ENCODE measurements at places on chromosomes 5 and 9. TPM values are rescaled to one million over a fixed set of nuclear protein-coding genes. Genes with fewer than 3 reads are reported as not detected.

DNA sequence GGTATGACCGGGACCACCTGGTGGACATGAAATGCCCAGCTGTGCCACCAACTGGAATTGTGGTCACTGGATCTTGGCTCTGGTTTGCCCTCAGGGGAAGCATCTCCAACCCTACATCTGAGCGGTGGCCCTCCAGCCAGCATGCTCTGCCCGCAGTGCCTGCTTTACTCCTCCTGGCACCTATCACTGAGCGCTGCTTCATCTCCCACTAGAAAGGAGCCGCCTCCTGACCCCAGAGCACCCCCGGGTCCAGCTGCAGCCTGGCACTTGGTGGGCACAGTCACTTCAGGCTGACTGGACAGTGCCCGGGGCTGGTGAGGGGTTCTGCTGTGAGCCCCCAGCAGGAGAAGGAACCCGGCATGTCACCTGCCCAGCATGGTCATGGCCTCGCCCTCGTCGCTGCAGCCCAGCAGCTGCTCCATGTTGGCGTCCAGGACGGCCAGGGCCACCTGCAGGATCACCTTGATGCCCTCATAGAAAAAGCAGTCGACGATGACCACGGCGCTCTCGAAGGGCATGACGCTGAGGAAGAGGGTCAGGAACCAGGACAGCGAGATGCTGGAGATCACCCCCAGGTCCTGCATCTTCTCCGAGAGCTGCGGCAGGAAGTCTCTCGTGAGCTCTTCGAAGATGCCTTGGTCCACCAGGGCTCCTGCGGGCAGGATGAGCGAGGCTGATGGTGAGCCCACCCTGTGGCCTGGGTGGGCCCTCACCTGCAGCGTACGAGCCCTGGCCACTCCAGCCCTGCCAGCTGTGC lies 16.1 kb upstream of the MRNIP start:
- no peaks in the 10 kb centered on the region for H3K4me1 ChIP-seq
- DNase-seq: no peak
- H3K27ac ChIP-seq: no peak overlapping the region
- H3K36me3 ChIP-seq: peaks cover 15% of the 10 kb centered on the region
- no peak overlapping the region for H3K4me3 ChIP-seq

DNA sequence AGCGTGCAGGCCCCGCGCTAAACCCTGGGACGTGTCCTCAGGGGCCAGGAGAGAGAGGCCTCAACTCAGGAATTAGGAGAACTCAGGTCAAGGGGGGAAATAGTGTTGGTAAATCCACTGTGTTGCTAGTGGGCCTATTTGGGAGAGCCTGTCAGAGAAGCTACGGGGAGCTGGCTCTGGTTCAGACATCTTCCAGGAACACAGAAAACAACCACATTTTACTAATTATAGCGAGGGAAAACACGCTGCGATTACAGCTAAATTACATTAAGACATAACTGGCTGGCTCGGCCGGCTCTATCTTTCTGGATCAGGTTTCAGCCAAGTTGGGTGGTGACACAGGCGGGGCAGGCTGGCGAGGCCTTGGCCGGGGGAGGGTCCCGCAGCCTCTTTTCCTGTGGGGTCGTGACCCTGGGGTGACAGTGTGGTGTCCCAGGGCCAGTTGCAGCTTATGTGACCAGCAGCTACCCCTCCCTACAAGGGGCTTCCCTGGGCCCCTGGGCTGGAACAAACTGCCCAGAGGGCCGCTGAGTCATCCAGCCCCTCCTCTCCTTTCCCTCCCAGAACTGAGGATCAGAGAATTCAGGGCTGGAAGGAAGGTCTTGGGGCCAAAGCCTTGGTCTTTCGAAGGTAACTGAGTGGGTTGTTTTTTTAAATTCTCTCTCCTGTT lies 75.1 kb downstream of the FGF18 start:
- DNase-seq: no peak
- H3K4me1 ChIP-seq: no peaks in the 10 kb centered on the region
- no peak overlapping the region for H3K4me3 ChIP-seq

DNA sequence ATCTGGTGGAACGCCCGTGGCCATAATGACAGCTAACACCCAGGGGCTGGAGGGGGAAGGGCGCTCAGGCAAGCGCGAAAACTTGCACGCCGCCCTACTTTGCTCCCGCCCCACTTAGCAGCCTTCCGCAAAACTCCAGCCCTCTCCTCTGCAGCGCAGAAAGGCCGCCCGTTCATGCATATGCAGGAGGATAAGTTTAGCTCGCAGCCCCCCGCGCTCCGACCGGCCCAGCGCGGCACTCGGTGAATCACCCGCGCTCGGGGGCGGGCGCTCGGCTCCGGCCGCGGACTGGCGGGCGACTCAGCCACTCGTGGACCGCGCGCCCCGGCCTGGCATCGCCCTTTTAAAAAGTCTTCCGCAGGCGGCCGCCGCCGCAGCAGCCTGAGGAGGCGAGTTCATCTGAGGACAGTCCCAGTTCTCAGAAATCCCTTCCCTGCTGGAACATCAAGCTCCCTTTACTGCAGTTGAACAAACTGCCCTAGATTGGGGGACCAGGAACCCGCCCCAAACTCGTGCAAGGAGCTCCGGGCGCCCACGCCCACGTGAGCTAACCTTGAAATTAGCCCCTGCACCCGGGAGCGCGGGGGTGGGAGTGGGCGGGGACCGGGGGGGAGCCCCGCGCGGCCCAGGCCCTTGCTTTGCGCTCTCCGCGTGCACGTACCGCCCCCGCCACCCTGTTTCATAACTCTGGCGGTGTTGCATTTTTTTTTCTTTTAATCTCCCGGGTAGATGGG lies 4.5 kb upstream of the KLF9 start:
- peak; percentile 91 for DNase-seq
- peaks cover 49% of the 10 kb centered on the region for H3K4me1 ChIP-seq
- H3K4me3 ChIP-seq: peak overlapping the region; percentile 90

- no peak overlapping the region for H3K4me3 ChIP-seq
- DNase-seq: no peak
- no peaks in the 10 kb centered on the region for H3K4me1 ChIP-seq
- no peaks in the 10 kb centered on the region for H3K27me3 ChIP-seq
- no peak overlapping the region for H3K27ac ChIP-seq
- no peaks in the 10 kb centered on the region for H3K36me3 ChIP-seq
These were observed 5.9 kb upstream of the SLC22A5 start for GRCh38 chr5:132363431-132364112.

GRCh38 chr9:37198039-37198729 lies 77.8 kb downstream of the ZCCHC7 start:
- DNase-seq: no peak
- H3K36me3 ChIP-seq: peaks cover 32% of the 10 kb centered on the region
- no peaks in the 10 kb centered on the region for H3K27me3 ChIP-seq
- peaks cover 44% of the 10 kb centered on the region for H3K4me1 ChIP-seq
- no peak overlapping the region for H3K4me3 ChIP-seq

DNA sequence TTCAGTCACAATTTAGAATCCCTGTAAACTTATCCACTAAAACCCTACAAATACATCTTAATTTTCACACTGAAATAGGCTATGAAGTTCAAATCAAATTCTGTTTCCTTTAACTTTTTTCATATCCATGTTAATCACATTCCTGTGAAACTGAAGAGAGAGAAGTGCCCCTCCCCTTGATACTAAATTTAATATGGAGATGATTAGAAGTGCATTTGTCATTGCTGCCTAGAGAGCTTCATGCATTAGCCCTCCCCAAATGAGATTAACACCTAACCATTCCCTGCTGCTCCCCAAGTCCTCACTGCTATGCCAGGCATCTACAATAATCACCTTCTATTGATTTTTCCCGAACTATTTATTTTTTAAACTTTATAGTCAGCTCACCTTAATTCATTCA lies 85.1 kb upstream of the SPOCK1 start:
- no peak overlapping the region for H3K4me3 ChIP-seq
- H3K27me3 ChIP-seq: peaks cover 17% of the 10 kb centered on the region
- no peaks in the 10 kb centered on the region for H3K36me3 ChIP-seq

DNA sequence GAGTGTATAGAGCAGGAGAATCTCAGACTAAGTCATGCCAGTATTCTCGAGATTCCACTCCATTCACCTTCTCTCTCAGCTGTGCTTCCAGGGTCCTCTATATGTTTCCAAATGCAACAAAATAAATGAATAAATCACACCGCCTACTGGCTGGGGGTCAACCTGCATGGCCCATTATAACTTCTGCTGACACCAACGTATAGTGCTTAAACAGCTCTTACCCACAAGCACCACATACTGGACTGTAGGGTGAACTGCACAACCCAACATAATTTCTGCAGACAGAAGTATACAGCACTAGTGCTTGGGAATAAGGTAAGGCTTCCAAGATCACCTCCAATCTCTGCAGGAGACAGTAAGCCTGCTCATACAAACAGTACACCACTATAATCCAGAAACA lies 33.1 kb upstream of the HTR4 start:
- H3K36me3 ChIP-seq: no peaks in the 10 kb centered on the region
- peak; percentile 21 for DNase-seq
- no peaks in the 10 kb centered on the region for H3K4me1 ChIP-seq
- no peaks in the 10 kb centered on the region for H3K27me3 ChIP-seq
- H3K4me3 ChIP-seq: no peak overlapping the region

DNA sequence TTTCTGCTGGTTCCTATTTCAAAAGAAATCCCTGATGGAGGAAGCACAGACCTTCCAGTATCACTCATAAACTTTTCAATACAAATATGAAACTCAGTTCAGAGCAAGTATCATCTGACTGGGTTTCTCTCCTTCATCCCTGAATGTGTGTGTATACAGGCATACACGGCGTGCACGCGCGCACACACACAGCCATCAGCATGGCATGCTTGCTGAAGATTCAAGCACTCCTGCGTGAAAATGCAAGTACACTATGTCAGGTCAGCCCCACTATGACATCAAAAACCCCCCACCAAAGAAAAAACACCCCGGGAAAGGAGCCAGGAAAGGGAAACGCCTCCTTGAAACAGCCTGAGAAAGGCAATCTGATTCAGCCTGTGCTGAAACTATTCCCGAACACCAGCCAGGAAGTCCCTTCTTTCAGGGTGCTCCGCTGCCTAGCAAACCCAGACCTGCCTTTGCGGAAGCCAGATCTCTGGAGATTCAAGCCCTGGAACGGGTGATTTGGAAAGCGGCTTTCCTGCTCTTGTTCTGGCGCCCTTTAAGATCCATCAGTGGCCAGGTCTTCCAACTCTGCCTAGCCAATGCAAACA lies 831 bp downstream of the KLHL3 start:
- no peak overlapping the region for H3K4me3 ChIP-seq
- H3K27ac ChIP-seq: no peak overlapping the region
- no peaks in the 10 kb centered on the region for H3K27me3 ChIP-seq
- peaks cover 30% of the 10 kb centered on the region for H3K4me1 ChIP-seq
- DNase-seq: peak; percentile 36
- peaks cover 21% of the 10 kb centered on the region for H3K36me3 ChIP-seq

DNA sequence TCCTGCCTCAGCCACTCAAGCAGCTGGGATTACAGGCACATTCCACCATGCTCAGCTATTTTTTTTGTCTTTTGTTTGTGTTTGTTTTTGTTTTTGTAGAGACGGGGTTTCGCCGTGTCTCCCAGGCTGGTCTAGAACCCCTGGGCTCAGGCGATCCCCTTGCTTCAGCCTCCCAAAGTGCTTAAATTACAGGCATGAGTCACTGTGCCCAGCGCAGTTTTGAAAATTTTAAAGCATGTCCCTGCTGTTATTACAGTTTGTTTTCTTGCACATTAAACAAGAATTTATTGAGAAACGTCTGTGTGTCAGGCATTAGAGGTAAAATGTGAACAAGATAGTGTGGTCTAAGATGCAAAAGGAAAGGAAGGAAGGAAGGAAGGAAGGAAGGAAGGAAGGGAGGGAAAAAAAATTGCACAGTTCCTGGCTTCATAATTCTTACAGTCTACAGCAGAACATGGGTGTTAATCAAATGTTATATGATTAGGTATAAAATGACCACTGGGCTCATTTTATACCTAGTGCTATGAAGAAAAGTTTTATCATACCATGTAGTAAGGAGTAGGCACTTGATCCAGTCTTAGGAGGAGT lies 205.4 kb downstream of the SNX18 start:
- H3K27ac ChIP-seq: no peak overlapping the region
- H3K4me3 ChIP-seq: no peak overlapping the region
- no peak for DNase-seq
- peaks cover 11% of the 10 kb centered on the region for H3K4me1 ChIP-seq

GRCh38 chr5:157390551-157391297 lies 69.3 kb upstream of the NIPAL4 start:
- peaks cover 70% of the 10 kb centered on the region for H3K36me3 ChIP-seq
- H3K27me3 ChIP-seq: no peaks in the 10 kb centered on the region
- H3K27ac ChIP-seq: peak overlapping the region; percentile 90
- H3K4me3 ChIP-seq: no peak overlapping the region
- peaks cover 27% of the 10 kb centered on the region for H3K4me1 ChIP-seq
- peak; percentile 70 for DNase-seq

DNA sequence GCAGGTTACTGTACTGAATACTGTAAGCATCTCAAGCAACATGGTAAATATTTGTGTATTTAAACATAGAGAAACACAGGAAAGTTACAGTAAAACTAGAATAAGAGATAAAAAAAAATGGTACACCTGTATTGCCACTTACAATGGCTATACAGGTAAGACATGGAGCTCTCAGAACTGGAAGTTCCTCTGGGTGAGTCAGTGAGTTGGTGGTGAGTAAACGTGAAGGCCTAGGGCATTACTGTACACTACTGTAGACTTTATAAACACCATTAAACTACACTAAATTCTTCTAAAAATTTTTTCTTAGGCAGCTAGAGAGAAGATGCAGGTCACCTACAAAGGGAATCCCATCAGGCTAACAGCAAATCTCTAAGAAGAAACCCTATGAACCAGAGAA lies 872.9 kb downstream of the TAF11L14 start:
- H3K27me3 ChIP-seq: no peaks in the 10 kb centered on the region
- no peak overlapping the region for H3K27ac ChIP-seq
- no peak overlapping the region for H3K4me3 ChIP-seq
- no peaks in the 10 kb centered on the region for H3K4me1 ChIP-seq
- H3K36me3 ChIP-seq: no peaks in the 10 kb centered on the region

GRCh38 chr9:102867488-102867887 lies 127.6 kb upstream of the CYLC2 start:
- no peaks in the 10 kb centered on the region for H3K27me3 ChIP-seq
- no peak for DNase-seq
- H3K36me3 ChIP-seq: no peaks in the 10 kb centered on the region
- no peak overlapping the region for H3K27ac ChIP-seq
- no peak overlapping the region for H3K4me3 ChIP-seq
- no peaks in the 10 kb centered on the region for H3K4me1 ChIP-seq

- no peak for DNase-seq
- no peaks in the 10 kb centered on the region for H3K27me3 ChIP-seq
- no peaks in the 10 kb centered on the region for H3K4me1 ChIP-seq
- H3K4me3 ChIP-seq: no peak overlapping the region
- H3K27ac ChIP-seq: no peak overlapping the region
These were observed 407.4 kb downstream of the DTWD2 start for GRCh38 chr5:118580949-118581348.

MAN1B1 gene
- 49.2 TPM for total RNA-seq

PCDHA4 gene
- total RNA-seq: not detected

SRP19 gene
- 51.2 TPM for total RNA-seq

GPR21 gene
- total RNA-seq: 0.63 TPM

C5orf46 gene
- not detected for total RNA-seq

CTNNAL1 gene
- total RNA-seq: 21.4 TPM

All from activated CD8-positive, alpha-beta T cell treated with anti-CD3 and anti-CD28 coated beads, Interleukin-2, amount 10 ng/mL, durations not matched to agents 7 days and 5 days (primary cell).